T-helper 1 cell (primary cell): ENCODE measurements at places on chromosomes 6 and 20.

DNA sequence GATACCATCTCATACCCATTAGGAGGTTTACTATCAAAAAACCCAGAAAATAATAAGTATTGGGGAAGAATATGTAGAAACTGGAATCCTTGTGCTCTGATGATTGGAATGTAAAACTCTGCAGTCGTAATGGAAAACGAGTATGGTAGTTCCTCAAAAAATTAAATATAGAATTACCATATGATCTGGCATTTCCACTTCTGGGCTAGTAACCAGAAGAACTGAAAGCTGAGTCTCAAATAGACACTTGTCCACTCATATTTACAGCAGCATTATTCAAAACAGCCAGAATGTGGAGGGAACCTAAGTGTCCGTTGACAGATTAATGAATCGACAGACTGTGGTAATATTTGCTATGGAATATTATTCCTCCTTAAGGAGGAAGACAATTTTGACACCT lies 44.3 kb downstream of the FOXC1 start:
- DNase-seq = no peak

- no peak for DNase-seq
Observed at GRCh38 chr20:21049305-21049828, 56.8 kb downstream of the LINC00237 start.

DNA sequence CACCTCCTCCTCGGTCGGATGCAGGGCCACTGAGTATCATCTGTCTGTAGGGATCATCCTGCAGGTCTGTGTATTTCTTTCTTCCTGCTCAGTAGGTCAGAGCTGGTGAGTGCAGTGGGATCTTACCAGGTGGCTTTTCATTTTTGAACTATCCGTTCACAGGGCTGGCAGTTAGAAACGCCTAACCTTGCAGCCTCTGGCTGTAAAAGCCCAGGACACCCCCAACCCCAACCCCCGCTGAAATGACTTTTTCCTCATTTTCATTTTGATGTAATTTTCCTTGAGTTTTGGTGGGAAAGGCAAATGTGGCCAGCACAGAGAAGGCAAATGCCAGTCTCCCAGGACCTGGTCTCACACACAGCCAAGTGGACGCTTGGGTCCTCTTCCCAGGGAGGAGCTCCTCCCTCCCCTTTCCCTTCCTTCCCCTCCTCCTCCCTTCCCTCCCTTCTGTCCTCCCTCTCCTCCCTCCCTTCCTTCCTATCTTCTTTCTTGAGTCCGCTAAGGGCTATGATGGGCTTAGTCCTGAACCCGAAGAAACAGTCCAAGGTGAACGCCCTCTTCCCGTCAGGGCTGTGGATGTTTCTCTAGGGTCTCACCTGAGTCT lies 36.0 kb downstream of the TMEM242 start:
- no peak for DNase-seq

- DNase-seq = no peak
Observed at GRCh38 chr6:51107769-51108203, 289.1 kb downstream of the TFAP2B start.

DNA sequence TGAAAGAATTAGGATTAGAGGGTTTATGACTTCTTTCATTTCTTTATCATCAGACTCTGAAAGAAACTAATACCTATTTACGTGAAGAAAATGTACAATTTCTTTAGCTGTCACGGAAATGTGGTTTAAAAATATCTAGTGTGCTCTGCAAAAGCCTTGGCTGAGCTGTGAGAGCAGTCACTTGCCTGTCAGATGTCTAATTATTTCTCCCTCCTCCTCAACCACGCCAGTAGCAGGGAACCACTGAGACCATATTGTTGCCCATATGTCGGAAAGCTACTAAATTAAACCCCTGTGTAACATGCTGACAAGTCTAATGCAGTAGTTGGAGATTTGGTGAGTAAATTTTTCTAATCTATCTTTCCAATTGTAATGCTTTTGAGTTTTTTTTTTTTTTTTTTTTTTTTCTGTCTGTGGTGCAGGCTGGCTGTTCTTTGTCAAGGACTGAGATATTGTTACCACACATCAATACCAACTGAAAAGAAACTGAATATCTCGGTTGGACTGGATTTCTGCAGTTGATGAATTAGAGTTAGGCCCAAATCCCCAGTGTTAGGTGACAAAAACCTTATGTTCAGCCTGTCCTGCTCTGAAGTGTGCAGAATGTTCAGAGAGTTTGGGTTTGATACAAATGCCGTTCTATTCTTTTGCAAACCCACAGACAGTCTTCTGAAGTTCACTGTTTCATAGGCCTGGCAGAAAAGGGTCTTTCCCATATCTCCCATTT lies 302.9 kb upstream of the SYNCRIP start:
- DNase-seq = no peak

DNA sequence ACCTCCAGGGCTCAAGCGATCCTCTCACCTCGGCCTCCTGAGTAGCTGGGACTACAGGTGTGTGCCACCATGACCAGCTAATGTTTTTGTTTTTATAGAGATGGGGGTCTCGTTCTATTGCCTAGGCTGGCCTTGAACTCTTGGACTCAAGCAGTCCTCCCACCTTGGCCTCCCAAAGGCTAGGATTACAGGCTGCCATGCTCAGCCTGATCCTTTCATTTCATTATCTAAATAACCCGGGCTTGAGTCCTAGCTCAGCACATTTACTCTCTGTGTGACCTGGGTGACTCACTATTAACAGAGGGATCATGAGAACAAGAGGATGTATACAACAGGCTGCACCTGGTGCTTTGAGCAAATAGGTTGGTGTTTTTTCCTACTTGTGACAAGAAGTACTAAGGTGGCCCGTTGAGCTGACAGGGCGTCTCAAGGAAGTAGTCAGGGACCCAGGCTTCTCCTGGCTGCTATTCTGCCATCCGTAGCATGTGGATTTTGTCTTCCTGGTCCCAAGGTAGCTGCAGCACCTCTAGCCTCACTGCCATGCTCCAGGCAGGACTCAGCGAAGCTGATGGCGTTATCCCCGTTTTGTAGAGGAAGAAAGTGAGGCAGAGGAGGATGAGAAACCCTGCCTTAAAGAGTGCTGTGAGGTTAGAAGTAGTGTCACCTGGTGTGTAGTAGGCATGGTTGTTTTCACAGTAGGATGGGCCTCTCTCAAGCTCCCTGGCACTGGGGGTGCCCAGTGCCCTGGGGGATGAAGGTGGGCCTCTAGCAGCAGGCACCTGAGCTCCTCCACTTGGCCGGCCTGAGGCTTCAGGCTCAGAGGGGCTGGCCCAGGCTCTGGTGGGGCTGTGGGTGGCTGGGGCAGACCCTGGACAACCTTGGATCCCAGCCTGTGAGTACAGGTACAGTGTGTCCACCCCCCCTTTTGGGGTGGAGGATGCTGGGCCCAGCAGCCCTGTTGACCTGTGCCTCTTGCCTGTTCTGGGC lies 62.4 kb downstream of the ADNP start:
- DNase-seq = no peak

- DNase-seq = no peak
Observed at GRCh38 chr20:48656661-48657211, 171.1 kb downstream of the PREX1 start.

GRCh38 chr6:4008324-4009047 lies 70.5 kb downstream of the FAM217A start:
- DNase-seq = no peak

DNA sequence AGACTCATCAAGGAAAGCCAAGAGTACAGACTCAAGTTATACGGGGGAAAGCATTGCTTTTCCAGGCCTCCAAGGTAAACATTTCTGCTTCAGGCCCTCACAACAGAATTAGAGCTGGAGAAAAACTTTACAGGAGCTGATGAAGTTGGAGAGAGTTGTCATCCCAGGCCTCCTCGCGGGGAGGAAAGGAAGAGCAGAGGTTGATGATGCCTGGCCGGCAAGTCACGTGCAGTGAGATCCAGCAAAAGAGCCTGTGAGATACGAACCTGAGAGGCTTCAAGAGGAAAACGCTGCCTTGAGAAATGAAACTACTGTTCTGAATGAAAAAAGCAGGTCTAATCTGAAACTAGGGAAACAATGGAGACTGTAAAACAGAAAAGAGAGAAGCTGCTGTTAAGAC lies 122.9 kb downstream of the FAM120B start:
- DNase-seq = no peak

DNA sequence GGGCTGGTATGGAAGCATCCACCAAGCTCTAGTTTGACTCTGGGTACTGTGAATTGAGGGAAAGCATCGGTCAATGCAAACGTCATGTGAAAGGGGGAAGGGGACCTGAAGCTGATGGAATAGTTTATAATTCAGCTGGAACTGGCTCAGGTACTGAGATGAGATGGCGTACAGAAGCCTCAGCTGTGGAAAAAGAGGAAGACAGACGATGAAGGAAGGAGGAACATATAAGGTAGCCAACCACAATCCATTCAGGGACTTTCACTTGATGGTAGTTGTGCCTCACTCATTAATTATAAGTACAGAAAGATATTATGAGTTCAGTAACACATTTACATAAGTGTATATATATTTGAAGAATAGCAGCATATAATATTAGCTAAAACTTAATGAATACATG lies 2.7 kb downstream of the CALHM5 start:
- DNase-seq = no peak

DNA sequence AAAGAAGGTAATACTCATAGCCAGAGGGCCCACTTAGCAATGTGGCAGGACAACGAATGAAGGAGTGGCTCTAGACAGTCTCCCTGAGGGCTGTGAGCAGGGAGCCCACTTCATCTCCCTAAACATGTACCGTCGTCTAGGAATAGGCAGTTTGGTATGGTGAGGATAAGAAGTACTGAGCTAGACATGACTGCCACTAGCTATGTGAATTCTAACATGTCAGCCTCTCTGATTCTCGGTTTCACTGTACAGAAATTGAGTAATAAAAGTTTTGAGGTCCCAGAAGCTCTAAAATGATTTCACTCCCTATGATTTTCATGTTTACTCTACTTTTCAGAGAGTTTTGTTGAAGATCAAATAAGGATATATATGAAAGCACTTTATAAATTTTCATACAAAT lies 107.1 kb downstream of the AHI1 start:
- DNase-seq = no peak

- no peak for DNase-seq
Observed at GRCh38 chr6:43706788-43707187, 19.2 kb upstream of the MRPS18A start.

GRCh38 chr6:126380072-126380583 lies 40.2 kb downstream of the CENPW start:
- DNase-seq = no peak

- DNase-seq = no peak
Observed at GRCh38 chr6:130575557-130575956, 209.7 kb downstream of the TMEM200A start.

GRCh38 chr20:33566781-33567603 lies 77.1 kb downstream of the CBFA2T2 start:
- no peak for DNase-seq

- no peak for DNase-seq
Observed at GRCh38 chr20:33407251-33407650, 5.9 kb upstream of the CDK5RAP1 start.

DNA sequence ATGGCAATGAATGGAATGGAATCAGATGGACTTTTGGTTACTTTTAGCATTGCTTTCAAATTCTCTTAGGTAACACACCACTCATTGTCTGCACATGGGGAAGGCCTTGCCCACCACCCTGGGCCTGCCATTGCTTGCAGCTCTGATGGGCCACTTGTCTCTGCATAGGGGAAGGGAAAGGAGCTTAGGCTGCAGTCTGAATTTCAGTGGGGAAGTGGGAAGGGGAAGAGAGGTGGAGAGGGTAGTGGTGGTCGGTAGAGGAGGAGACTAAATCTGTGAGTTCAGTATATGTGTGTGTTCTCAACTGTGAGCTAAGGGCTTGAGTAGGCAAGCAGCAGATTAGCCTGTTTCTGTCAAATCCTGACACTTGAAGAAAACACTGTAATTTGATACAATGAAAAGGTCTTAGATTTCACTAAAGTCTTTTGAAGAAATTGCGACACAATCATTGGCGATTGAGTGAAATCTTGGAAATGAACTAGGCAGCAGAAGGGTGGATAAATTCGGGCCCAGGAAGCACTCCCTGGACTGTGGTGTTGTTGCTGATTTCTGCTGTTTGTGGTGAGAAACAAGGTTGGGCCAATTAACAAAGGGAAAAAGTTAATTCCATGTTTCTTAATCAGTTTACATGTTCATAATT lies 80.6 kb downstream of the OTOR start:
- DNase-seq = no peak

- DNase-seq = no peak
Observed at GRCh38 chr6:139881728-139882211, 507.3 kb upstream of the CITED2 start.

GRCh38 chr6:32855467-32856174 lies 1.6 kb downstream of the PSMB9 start:
- no peak for DNase-seq

DNA sequence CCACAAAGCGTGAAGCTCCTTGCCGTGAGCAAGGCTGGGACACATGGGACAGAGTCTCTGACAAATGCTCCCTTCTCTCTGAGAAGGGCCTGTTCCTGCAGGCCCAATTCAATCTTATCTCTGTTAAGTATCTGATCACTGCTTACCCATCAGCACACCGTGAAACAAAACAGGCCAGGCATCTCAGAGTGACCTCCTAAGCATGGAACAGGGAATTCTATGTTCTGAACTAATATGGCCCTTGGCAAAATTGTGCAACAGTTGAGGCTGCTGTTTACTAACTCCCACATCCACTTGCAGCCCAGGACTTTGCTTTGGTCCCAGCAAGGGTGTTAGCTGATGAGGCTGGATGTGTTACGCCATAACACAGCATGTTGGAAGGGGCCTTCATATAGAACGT lies 79.2 kb downstream of the GCLC start:
- DNase-seq = no peak

DNA sequence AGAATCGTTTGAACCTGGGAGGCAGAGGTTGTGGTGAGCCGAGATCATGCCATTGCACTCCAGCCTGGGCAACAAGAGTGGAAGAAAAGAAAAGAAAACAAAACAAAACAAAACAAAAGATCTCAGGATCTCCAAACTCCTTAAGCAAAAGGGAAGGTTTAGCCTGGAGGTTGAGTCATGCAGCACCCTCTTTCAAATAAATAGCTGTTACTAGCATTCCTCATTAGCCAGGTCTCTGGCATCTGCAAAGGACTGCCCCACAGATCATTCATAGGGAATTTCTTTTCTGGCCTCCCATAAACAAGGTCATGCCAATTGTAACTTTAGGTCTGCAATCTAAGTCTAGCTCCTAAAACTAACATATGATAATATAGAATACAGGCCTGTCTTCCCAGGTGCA lies 37.2 kb downstream of the EDN1 start:
- no peak for DNase-seq

- no peak for DNase-seq
Observed at GRCh38 chr20:6671829-6672228, 95.7 kb upstream of the BMP2 start.

- DNase-seq = peak; percentile 57
Observed at GRCh38 chr6:392441-393390, 1.2 kb downstream of the IRF4 start.

- peak; percentile 45 for DNase-seq
Observed at GRCh38 chr20:43681991-43682410, 15.1 kb downstream of the MYBL2 start.

GRCh38 chr6:45001663-45002062 lies 326.5 kb upstream of the RUNX2 start:
- peak; percentile 84 for DNase-seq
